Liver (tissue), 10 donors: ENCODE measurements at places on chromosomes 5 and 9. TPM values are rescaled to one million over a fixed set of nuclear protein-coding genes. Genes with fewer than 3 reads are reported as not detected.

The HACD4 gene
- 2.2 TPM for total RNA-seq

The AGGF1 gene
- total RNA-seq, result 16.7 TPM

The CBY3 gene
- total RNA-seq, result not detected

The LHX3 gene
- not detected for total RNA-seq
